ENCODE measurements at places on chromosomes 11 and 22. TPM values are rescaled to one million over a fixed set of nuclear protein-coding genes. Genes with fewer than 3 reads are reported as not detected.

The NNMT gene
- 74.7 TPM for total RNA-seq

The DCHS1 gene
- 10.9 TPM for total RNA-seq

The FBXO3 gene
- total RNA-seq: 24.7 TPM

The OR52N4 gene
- total RNA-seq: not detected

The SMTNL1 gene
- total RNA-seq: not detected

The OR52H1 gene
- total RNA-seq: 5.9 TPM

The C22orf15 gene
- not detected for total RNA-seq

The JAML gene
- total RNA-seq: 4.9 TPM

The TTC28 gene
- 87.3 TPM for total RNA-seq

The OR10S1 gene
- total RNA-seq: not detected

The TEX12 gene
- not detected for total RNA-seq

The MCHR1 gene
- not detected for total RNA-seq

The FBLN1 gene
- 97.0 TPM for total RNA-seq

The EXT2 gene
- total RNA-seq: 34.2 TPM

The ANO1 gene
- 23.1 TPM for total RNA-seq

The HORMAD2 gene
- not detected for total RNA-seq

The MYRF gene
- 33.2 TPM for total RNA-seq

The CELSR1 gene
- total RNA-seq: 0.66 TPM

The CCDC116 gene
- not detected for total RNA-seq

The SCUBE2 gene
- 6.6 TPM for total RNA-seq

The SAA2 gene
- total RNA-seq: 18.1 TPM

The IRAG1 gene
- total RNA-seq: 10.1 TPM

The OR52E4 gene
- not detected for total RNA-seq

The SLC35F2 gene
- 8.6 TPM for total RNA-seq

The CDKN1C gene
- 35.3 TPM for total RNA-seq

The MUC6 gene
- total RNA-seq: 194 TPM

The TEAD1 gene
- total RNA-seq: 36.9 TPM

The SLC22A12 gene
- total RNA-seq: not detected

The CNGA4 gene
- total RNA-seq: not detected

The CCDC73 gene
- not detected for total RNA-seq

The HDHD5 gene
- 28.7 TPM for total RNA-seq

The FOLR3 gene
- total RNA-seq: not detected

The SPON1 gene
- total RNA-seq: 26.7 TPM

The SC5D gene
- total RNA-seq: 22.1 TPM

The OR8A1 gene
- not detected for total RNA-seq

The AP5B1 gene
- 33.9 TPM for total RNA-seq

The PRRG4 gene
- total RNA-seq: 2.3 TPM

The THY1 gene
- total RNA-seq: 9.9 TPM

The CST6 gene
- not detected for total RNA-seq

The PTPN5 gene
- total RNA-seq: not detected

All from body of pancreas (tissue), 4 donors.